ENCODE measurements at places on chromosomes 2 and 18.

DNA sequence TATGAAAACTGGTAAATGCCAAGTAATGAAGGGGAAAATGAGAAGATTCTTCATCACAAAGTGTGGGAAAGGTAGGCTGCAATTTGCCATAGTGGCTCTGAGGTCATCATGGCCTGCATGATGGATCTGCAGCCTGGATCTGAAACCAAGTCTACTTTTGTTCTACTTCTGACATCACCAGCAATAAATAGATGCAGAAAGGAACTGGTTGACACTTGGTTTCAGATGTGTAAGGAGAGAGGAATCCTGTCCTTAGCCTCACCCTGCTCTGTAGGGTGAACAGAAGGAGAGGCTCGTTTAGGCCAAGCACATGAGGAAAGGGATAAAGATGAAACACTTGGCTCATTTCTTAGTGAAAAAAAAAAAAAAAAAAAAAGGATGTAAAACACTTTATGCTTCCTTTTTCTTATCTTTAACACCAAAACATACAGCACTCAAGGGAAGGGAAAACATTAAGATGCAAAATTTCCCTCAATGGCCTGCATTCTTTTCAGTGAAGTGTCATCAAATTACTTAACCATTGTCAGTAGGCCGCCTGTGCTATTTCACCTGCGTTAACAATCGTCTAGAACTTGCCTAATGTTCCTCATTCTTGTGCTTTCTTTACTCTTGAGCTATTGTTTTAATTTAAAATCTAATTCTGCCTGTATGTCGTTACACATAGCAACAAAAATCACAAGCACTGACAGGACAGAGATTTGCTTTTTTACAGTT is 3.9 kb downstream of the NEB start:
- no peak for DNase-seq

- no peak for DNase-seq
Measured at GRCh38 chr2:58268685-58269084, 27.6 kb upstream of the FANCL start.

GRCh38 chr18:64474255-64474654 is 325.4 kb upstream of the LINC00305 start:
- no peak for DNase-seq

- DNase-seq, result no peak
Measured at GRCh38 chr2:107334306-107334705, 448.3 kb upstream of the ST6GAL2 start.

GRCh38 chr2:208072250-208072892 is 47.0 kb upstream of the PLEKHM3 start:
- DNase-seq, result peak; percentile 46

GRCh38 chr18:36412778-36413177 is 115.3 kb downstream of the FHOD3 start:
- DNase-seq, result no peak

DNA sequence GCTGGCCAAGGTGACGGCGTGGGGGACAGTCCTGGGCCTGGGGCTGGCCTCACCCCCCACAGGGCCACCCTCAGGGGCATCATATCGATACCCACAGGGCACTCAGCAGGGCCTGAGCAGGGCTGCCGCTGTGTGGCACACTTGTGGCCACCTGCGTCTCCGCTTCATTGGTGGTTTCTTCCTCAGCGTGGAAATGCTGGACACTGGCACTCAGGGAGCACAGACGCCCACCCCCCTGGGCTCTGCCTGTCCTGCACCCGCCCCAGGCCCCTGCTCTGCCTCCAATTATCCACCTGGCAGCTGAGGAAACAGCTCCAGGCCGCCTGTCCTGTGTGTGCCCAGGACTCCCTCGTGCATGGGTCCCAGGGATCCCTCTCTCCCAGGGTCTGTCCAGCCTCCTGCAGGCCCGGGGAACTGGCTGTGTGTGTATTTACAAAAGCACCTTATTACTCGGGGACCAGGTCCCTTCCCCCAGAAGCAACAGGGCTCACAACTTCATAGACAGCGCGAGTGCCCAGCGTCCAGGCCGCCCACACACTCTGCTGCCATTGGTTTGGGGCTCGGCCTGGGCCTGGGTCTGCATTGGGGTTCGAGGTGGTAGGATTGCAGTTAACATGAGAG is 13.1 kb downstream of the CROCC2 start:
- DNase-seq, result no peak

- no peak for DNase-seq
Measured at GRCh38 chr2:148046802-148047201, 25.9 kb downstream of the MBD5 start.

- no peak for DNase-seq
Measured at GRCh38 chr18:75107196-75107930, 101.6 kb downstream of the PTGR3 start.

DNA sequence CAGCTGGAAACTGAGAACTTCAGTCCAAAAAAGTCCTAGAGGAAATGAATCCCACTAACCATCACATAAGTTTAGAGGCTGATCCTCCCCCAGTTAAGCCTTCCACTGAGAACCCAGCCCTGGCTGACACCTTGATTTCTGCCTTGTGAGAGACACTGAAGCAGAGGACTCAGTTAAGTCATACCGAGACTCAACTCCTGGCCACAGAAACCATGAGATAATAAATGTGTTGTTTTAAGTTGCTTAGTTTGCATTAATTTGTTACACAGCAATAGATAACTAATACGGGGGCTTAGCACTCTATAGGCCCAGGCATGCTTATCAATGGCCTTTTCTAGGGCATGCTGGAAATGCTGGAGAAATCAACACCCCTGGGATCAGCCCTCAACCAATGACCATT is 3.4 kb upstream of the ADD2 start:
- no peak for DNase-seq

DNA sequence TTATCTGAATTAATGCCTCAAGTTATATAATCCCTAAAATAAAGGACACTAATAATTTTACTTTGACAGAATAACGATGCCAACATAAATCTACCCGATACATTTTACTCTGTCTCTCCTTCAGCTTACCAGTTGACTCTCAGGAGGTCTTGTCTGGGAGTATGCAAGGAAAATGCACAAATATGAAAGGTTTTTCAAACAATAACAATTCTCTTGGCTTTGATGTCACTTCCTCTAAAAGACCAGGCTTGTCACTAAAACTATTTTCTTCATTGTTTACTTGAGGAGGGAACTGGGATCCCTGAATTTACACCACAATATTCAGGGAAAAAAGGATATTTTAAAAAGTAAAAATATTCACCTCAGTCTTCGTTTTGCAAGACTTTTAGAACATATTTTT is 97.2 kb downstream of the SOS1 start:
- DNase-seq, result no peak

GRCh38 chr2:15645720-15646385 is 54.2 kb downstream of the DDX1 start:
- DNase-seq, result no peak

DNA sequence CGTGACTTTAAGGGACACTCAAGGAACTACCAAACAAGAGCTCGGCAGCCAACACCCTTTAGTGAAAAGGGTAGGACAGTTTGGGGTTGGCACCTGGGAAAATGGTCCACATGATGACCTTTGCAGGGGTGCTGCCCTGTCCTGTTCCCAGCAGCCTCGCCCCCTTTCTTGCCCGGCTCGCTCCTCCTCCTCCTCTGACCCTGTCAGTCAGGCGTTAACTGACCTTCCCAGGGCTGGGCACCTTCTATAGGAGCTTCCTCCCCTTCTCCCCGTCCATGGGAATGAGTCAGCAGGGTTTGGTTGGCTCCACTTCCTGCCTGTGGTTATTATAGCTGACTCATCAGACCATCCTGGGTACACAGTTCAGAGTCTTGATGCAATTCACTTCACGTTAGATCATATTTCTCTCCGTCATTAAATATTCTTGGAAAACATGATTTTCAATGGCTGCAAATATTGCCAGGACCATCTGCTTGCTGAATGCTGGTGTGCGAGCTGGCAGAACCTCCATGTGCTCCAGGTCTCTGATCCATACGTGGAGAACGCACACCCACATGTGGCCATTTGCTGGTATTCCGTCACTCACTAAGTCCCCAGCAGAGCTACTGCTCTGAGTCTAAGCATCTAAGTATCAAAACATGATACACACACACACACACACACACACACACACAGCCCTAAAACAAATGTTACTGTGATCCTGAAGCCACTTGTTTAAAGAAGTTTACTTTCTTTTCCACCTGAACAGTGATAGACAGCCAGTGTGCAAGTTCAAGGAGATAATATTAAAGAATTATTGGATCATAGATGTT is 185.0 kb downstream of the ANAPC1 start:
- DNase-seq, result peak; percentile 42

DNA sequence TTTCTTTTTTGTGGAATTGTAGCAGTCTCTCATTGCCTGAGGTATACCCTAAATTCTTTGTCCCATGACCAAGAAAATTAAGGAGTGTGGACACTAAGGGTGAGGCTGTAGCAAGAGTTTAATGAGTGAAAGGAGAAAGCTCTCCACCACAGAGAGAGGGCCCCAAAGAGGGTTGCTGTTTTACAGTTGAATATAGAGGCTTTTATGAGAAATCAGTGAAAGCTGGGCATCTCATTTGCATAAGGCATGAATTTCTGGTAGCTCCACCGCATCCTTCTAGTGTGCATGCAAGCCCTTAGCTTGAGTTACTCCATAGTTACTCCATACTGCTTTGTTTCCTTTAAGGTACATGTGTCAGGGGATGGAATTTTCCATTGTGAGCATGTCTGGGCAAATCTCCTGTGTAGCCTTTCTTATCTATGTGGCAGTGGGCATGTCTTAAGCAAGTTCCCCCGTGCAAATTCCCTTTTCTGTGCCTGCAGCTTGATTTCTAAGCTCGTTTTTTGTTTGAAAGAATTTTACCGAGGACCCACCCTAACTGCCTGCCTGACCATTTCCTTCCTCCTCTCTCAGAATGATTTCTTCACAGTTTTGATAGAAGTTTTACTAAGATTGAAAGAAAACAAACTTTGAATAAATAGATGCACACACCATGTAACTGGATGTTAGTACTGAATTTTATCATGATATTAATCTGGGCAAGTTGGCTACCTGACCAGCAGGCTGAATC is 218.9 kb downstream of the PARD3B start:
- DNase-seq, result no peak

- DNase-seq, result no peak
Measured at GRCh38 chr2:170039401-170040172, 138.4 kb upstream of the MYO3B start.

DNA sequence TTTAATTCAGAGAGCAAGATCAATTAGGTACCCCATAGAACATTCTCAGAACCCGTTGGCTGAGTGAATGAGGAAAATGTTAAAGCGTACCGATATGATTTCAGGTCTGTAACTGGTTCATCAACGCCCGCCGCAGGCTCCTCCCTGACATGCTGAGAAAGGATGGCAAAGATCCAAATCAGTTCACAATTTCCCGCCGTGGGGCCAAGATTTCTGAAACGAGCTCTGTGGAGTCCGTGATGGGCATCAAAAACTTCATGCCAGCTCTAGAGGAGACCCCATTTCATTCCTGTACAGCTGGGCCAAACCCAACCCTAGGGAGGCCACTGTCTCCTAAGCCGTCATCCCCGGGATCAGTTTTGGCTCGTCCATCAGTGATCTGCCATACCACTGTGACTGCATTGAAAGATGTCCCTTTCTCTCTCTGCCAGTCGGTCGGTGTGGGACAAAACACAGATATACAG is 7.3 kb downstream of the TGIF1 start:
- DNase-seq, result no peak
